SK-N-MC (cell line): ENCODE measurements at places on chromosomes 6 and 20.

DNA sequence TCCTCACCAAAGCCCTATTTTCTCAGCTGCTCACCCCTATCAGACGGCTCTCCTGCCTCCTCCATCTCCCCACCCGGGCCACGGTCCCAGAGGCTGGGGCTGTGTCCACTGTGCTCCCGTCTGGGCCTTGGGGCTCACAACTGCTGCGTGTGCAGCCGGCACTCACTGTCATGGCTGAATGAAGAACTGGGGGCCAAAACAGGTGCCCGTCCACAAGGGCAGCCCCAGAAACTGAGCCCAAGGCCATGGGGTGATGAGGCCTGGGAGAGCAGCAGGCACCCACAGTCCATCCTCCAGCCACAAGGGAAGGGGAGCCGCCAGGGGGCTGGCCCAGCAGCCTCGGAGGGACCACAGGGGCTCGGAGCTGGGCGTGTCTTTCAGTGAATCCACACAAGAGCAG is 159.5 kb downstream of the DLL1 start:
- no peak for DNase-seq

DNA sequence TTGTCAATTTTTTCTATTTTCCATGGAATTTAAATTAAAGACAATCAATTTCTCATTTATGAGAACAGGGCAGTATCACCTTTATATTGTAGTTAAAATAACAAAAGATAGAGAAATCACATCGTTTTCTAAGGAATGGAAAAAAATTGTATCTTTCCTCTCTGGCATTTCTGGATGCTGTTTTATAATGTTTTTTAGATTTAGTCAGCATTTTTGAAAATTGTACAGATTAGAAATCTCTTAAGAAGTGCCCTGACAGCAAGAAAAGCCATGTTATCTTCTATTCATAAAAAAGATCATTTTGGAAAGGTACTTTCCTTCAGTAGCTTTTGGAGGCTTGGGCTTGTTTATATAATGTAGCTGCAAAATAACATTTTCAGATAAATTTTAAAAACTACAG is 116.9 kb downstream of the PLG start:
- DNase-seq: no peak

GRCh38 chr20:42483730-42484303 is 705.9 kb downstream of the PTPRT start:
- DNase-seq: no peak

- no peak for DNase-seq
Observed at GRCh38 chr6:39231521-39232243, 2.4 kb upstream of the KCNK5 start.

- no peak for DNase-seq
Observed at GRCh38 chr6:156662025-156662445, 115.1 kb upstream of the ARID1B start.

DNA sequence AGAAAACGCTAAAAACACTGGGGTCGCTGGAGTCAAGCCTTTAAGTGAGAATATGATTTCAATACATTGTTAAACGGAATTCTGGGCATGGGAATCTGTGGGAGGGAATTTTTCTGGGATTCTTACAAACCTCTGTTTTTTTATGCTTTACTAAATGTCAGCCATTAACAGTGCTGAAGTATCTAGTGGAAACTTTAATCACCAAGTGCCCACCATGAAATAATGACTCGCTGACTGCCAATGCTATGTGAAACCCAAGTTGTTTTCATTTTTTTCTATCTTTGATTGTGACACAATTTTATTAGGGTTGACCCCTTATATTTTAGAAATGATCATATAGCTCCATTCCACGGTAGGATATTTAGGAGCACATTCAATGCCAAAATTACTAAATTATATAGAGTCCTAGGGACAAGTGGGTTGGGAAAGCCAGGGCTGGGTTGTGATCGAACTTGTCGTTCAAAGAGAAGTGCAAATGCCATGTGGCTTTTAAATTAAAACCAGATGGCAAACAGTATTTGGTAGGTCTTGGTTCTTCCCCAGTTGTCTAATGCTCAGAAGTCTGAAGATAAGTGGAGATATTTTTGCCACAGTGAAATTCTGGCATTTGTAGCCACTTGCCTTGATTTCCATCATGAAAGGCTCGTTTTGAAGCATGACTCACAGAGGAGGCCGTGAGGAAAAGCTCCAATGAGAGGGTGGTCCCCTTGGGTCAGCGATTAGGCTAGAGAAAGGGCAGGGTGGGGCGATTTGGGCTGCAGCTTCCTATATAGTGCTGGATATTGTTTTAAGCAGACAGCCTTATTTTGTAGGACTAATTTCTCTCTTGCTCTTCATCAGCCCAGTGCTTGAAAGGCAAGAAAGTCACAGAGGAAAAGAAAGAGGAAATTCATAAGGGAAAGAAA is 254.4 kb upstream of the JAG1 start:
- no peak for DNase-seq
